IMR-90 (cell line): ENCODE measurements at places on chromosomes 4 and X.

- peak; percentile 1 for DNase-seq
Observed at GRCh38 chr4:180372691-180373090, 1870.5 kb upstream of the TENM3 start.

GRCh38 chr4:153326513-153326912 lies 18.0 kb upstream of the MND1 start:
- DNase-seq = peak; percentile 17

- DNase-seq = no peak
Observed at GRCh38 chr4:83616252-83616651, 80.3 kb downstream of the GPAT3 start.

DNA sequence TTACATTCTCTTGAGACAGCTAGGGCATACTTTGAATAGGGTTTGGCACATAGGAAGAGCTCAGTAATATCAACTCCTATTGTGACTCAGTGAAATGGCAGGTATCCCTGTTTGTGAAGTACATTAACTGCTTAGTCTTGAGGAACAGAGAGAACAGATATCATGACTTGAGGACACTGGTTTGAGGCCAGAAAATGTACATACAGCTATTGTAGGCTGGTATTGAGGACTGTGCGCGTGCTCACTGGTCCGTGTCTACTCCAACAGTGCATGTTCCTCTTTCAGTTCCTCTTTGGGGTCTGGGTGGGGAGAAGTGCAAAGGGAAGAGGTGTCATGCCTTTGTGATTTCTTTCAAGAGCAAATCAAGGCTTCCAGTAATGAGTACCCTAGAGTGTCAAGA lies 34.6 kb upstream of the TBC1D9 start:
- peak; percentile 5 for DNase-seq

DNA sequence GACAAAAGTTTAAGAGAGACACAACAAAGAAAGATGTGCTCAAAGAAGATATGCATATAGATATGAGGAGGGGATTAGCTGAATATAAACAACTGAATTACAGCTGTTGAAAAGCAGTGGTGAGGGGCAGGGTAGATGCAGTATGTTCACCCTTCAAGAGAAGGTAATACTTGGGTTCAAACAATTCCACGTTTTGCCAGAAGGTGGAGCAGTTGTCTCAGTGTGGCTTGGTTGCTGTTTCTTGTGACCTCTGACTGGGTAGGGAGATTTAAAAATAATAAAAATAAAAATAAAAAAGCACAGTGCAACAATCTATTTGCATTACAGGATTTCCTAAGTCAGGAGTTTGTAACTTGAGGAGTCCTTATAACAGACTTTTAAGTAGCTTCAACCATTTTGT lies 23.3 kb downstream of the PHOX2B start:
- no peak for DNase-seq
